ENCODE measurements at places on chromosomes 7 and 10. TPM values are rescaled to one million over a fixed set of nuclear protein-coding genes. Genes with fewer than 3 reads are reported as not detected.

DNA sequence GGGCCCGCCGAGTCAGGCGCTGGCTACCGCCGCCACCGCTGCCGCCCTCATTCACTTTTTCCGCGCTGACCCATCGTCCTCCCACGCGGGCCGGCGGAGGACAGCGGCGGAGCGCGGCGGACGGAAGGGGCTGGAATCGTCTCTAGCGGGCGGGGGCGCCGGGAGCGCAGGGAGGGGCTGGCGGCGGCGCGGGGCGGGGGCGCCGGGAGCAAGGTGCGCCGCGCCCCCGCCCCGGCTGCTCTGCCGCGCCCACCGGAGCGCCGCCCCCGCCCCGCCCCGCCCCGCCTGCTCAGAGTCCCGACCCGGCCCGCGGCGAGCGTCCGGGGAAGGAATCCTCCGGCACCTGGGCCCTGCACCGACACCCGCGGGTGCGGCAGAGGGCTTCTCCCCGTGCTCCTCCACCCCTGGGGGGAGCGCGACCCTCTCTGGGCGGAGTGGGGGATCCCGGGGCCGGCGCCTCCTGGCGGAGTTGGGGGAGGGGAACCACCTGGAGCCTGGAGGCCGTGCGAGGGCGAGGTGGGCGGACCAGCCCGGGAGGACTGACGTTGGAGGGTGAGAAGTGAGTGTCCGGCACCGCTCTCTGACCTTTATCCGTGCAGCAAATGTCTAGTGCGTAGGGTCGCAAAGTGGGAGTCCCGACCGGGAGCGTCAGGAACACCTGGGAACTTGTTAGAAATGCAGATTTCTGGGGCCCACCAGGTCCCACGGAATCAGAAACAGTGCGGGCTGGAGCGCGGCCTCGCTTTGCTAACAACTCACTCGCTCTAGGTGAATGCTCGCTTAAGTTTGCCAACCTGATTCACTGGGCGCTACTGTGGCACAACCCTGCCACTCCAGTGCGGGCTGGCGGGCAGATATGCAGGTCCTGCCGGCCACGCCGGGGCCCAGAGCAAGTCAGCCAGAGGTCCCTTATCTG lies at the start of gene COBL:
Gene COBL (minus strand): TSS at position 144 of the 916 bp plus-strand sequence. CDS start 176 bp downstream, outside the sequence.
- DNase-seq: no peak

The GDF2 gene
- not detected for polyA plus RNA-seq

GRCh38 chr10:60646966-60647796 lies 131.1 kb upstream of the CDK1 start:
- peak; percentile 31 for DNase-seq

The CASTOR2 gene
- polyA plus RNA-seq: 4.0 TPM

The SLC29A3 gene
- 1.9 TPM for polyA plus RNA-seq

- no peak for DNase-seq
Measured at GRCh38 chr7:823649-824048, 8.6 kb upstream of the SUN1 start.

- DNase-seq: no peak
Measured at GRCh38 chr10:78961760-78962159, 107.0 kb upstream of the ZMIZ1 start.

DNA sequence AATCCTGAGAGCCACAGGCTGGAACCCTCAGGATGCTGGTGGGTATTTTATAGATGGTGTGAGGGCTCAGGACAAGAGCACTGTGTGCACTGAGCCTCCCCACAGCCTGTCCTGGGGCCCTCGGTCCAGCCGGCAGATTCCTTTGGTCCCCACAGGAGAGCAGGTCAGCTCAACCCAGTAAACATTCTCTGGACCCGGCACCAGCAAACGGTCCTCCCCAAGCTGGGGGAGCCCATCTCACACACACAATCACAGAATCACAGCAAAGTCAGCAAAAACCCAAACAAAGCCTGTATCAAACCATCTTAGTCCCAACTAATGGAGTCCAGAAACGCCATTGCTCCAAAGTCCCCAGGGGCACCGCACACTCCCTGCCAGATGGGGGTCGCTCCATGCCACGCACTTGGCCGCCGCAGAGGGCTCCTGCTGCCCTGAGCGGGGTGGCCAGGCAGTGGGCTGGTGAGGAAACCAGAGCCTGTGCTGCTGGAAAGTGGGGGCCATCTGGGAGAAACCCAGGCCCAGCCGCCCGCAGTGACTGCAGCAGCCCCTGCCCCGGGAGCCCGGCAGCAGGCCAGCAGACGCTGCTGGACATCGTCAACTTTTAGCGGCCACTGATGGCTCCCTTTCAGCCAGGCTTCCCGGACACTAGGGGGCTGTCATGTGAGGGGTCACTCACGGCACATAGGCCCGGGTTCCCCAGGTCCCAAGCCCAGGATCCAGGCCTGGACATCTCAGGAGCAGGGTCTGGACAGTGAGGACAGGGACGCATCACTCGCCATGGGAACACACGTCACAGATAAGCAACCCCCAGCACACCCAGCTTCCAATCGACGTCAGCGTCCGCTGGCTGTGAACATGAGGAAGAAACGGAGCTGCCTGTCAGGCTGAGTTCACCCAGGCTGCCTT lies 52.6 kb downstream of the DPYSL4 start:
- no peak for DNase-seq

Data from mammary epithelial cell (primary cell).